ENCODE measurements at places on chromosomes 3 and 15. TPM values are rescaled to one million over a fixed set of nuclear protein-coding genes. Genes with fewer than 3 reads are reported as not detected.

Gene UTS2B
- 0.33 TPM for total RNA-seq

Gene GPR176
- total RNA-seq = 84.3 TPM

DNA sequence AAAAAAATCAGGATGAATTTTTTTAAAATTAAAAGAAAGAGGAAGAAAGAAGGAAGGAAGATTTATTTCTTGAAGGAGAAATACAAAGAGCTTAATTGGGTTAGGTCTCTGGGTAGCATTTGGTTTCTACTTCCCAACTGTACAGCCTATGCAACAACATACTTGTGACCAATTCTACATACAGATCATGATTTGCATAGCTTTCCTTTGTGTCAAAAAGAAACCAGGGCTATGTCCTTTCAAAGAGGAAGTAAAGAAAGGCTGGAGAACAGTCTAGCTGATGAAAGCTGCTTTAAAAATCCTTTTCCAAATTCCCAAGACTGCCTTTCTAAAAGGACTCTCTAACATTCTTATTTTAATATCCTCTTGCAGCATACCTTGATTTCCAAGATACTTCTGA, 6.1 kb upstream of the HGD start:
- DNase-seq = no peak

Gene IL17RD
- total RNA-seq = 1.5 TPM

DNA sequence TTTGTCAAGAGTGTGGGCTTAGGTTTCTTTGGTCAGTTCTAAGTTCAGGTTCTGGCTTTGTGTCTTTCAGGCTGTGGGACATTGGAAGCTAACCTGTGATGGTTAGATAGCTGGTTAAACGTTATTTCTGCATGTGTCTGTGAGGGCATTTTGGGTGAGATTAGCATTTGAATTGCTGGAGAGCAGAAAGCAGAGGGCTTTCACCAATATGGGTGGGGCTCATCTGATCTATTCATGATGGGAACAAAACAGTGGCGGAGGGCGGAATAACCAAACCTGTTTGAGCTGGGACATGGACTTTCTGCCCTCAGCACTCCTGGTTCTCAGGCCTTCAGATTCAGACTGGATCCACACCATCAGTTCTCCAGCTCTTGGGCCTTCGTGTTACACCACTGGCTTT, 195.4 kb downstream of the KLF13 start:
- DNase-seq = no peak

Gene PLCH1
- 0.04 TPM for total RNA-seq

Gene ATP2B2
- total RNA-seq = not detected

DNA sequence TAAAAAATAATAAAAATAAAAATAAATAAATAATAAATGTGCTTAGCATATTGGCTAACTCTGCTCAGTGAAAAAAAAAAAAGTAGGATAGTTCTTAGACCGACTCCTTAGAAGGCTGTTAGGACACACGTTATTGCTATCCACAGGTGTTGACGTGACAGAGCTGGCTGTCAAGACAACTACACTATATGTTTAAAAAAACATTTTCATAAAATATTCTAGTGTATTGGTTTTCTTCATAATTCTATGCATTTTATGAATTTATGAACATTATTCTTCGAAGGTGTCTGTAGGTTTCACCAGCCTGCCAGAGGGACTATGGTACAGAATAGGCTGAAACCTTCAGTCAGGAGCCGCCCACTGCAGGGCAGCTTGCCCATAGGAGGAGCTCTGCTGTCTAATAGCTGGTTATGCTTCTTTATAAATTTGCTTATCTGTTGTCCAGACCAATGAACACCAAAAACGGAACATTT, 9.2 kb downstream of the TM4SF1 start:
- DNase-seq = no peak

- no peak for DNase-seq
These were observed 87.3 kb downstream of the CACNA1D start for GRCh38 chr3:53581671-53582070.

Gene GNAT1
- under 0.01 TPM for total RNA-seq

Gene FES
- 60.5 TPM for total RNA-seq

GRCh38 chr15:76345880-76346668, 9.5 kb downstream of the ISL2 start:
- DNase-seq = no peak

Gene CCK
- not detected for total RNA-seq

Gene UQCC5
- 7.5 TPM for total RNA-seq

GRCh38 chr15:55179141-55179540, 17.6 kb downstream of the RSL24D1 start:
- no peak for DNase-seq

DNA sequence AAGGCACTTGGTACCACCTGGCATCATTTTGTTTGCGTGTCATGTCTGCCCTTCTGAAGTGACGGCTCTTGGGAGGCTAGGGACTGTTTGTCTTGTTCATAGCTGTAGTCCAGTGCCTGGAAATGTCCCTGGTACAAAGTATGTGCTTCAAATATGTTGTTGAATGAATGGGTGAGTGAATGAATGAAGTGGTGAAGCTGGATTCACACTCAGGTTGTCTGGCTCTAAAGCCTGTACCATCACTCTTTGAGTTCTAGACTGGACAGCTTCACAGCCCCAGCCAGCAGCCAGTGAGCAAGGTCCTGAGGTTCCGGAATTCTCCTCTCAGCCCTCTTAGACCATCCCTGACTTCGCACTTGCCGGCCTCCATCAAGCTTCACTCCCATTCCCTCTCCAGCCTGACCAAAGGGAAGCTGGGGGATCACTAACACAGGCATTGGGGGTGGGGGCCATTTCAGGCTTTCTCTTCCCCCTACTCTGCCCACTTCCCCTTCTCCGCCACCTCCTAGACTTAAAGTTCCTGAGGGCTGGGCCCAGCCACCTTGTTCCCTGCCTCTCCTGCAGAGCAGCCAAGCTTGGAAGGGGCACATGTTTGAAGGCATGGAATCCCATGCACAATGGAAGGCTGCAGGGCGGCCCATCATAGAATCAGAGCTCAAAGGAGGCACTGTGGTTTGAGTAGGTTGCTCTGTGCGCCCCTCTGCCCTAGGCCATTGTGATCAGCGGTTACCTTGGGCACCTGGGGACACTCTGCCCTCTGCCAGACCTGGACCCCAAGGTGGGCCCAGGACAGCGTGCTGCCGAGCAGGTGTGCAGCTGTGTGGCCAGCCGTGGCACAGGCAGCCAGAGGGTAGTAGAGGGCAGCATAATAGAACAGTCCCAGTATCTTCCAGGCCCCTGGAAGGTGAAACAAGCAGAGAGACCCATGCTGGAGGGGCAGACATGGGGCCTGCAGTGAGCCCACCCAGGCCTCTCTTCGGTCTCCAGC, 7.7 kb downstream of the STRA6 start:
- DNase-seq = no peak

Gene PLSCR4
- 89.9 TPM for total RNA-seq

Gene LINGO1
- 0.04 TPM for total RNA-seq

DNA sequence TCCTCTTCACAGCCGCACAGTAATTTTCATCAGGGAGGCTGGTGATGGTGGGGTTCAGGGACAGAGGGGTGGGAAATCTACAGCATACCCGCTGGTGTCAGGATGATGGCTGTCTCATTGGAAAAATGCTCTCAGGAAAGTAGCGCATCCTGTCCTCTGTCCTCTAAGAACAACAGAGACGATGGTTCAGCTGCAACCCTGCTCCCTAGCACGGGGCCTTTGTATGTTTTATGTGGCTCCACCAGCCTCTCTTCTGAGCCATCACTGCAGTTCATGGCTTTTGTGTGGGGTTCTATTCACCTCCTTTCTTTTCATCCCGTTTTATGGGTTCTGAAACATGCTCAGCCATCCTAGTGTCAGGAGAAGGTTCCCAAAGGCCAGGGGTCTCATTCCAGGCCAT, 68.9 kb downstream of the EPHB1 start:
- DNase-seq = no peak

Gene RTP1
- total RNA-seq = not detected

DNA sequence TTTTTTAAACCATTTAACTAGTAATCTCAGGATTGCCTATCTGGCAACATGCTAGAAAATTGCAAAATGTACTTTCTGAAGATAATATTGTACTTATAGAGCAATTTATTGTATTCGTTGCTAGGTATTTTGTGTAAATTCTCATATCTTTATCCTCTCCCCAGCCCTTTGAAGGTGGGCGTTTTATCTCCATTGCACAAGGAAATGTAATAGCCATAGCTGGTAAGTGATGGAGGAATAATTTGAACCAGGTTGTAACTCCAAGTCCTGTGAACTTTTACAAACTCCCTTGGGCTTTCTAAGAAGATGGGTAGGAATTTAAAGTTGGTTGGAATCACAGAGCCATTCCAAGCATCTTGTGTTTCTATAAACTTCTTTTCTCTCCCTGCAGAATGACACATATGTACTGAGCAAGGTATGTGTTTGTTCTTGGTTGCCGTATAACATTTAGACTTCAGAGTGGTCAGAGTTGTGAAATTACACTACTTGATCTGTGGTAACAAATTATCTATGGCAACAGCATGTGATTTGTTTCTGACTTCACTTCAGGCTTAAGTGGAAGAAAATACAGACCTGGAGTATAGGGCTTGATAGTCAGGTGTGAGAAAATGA, 170.9 kb downstream of the AKAP13 start:
- no peak for DNase-seq

DNA sequence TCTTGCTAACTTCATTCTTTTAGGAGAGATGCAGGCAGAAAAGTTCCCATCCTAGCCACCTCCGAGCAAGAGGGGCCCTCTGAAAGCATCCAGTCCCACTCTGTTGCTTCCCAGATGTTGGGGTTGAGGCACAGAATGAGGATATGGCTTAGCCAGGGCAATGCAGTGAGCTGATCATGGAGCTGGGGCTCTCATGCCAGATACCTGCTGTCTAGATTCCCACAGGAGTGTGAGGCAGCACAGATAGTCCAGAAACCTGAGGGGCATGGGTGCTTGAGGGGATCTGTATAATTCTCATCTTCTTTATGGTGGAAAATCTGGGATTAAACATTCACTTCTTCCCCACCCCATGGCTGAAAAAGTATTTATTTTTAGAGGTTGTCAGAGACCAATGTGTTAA, 1.2 kb downstream of the SLC22A13 start:
- no peak for DNase-seq

Gene ISLR
- total RNA-seq = not detected

DNA sequence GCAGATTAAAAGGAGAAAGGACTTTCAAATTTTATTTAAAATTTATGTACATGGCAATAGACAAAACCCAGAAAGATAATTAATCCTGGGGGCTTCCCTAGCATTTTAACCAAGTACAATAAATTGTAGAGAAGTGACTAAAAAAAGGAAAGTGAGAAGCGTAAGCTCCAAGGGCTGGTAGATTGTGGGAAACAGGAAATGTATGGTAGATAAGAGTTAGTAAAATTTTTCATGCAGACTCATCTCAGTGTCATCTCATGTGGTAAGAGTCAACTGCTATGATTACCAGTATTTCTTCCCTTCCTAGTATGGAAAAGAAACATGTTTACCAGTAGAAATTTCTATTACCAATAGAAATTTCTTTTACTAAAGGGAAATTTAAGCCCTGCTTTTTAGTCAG, 464.3 kb upstream of the AGTR1 start:
- DNase-seq = no peak

Gene NPAP1
- not detected for total RNA-seq

DNA sequence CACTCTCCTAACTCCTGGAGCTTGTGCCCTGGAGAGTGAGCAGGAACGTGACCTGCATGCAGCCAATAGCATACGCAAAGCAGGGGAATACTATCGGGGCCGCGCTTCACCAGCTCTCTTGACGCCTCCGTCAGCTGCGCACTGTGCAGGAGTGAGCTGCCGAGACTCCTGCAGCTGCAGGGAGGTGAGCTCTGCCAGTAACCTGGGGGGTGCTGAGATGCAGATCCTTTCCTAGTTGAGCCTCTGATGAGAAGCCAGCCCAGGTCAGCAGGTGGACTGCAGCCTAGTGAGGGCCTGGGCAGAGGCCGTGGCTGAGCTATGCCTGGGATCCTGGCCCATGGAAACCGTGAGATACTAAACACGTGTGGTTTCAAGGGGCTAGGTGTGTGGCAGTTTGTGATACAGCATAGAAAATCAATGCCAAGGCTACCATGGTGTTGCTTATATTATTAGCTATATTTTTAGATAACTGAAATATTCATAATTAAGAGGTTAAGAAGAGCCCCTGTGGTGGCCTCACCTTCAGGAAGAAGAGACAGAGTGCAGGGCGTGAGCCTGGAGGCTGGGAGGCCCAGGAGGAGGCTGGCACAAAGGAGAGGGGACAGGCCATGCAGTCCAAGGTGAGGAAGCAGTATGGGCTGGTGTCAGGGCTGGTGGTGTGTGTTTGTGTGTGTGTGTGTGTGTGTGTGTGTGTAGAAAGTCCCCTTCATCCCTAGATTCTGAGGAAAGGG, 5.9 kb upstream of the DNAJB8 start:
- no peak for DNase-seq

Gene CPLX3
- total RNA-seq = not detected

Gene TOP2B
- 91.0 TPM for total RNA-seq

DNA sequence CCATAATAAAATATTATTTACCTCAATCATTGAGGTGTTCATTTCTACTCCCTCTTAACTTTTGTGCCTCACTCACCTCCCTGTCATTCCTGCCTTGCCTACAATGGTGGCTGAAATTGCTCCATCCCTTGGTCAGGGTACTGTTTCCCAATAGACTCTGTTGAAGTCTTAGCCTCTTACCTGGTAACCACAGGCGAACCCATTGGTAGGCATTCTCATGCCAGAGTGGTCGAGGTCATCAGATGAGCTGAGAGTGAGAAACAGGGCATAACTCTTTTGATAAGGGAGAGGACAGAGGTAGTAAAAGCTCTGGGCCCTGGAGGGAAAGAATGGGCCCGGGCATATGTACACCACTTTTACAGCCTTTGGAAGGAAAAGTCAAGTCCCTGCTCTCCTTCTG, 265.6 kb downstream of the ARRDC4 start:
- DNase-seq = no peak

Gene ASB14
- not detected for total RNA-seq

GRCh38 chr3:2423143-2423542, 324.5 kb downstream of the CNTN4 start:
- DNase-seq = no peak

GRCh38 chr3:127152684-127153505, 40.0 kb upstream of the PRR23E start:
- DNase-seq = no peak

DNA sequence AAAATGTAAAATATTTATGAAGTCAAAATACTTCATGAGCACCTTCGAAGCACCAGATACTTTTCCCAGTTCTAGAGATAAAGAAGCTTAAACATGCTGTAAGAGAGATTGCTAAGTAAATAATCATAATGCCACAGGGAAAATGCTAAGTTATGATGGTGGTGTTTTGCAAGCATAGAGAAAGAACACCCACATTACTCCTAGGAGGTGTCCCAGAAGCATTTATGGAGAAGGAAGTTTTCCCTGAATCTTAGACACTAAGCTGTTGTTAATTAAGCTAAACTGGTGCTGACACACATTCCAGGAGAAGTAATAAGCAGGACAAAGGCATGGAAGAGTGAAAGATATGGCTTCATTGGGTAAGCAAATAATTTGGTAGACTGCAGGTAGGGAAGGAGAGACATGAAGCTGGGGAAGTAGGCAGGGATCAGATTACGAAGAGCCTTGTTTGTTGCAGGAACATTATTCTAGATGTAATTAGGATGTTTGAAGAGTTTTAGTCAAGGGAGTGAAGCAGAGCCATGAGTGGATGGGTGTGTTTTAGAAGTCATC, 40.4 kb upstream of the CHMP2B start:
- DNase-seq = no peak

Gene CMTM8
- total RNA-seq = 2.6 TPM

GRCh38 chr15:31869686-31870307, 160.5 kb upstream of the CHRNA7 start:
- no peak for DNase-seq

GRCh38 chr3:123289391-123290106, 87.8 kb downstream of the SEC22A start:
- DNase-seq = no peak

Gene ITIH3
- total RNA-seq = not detected
